RPMI8226 (cell line): ENCODE measurements at places on chromosomes 1 and 21.

- DNase-seq, result no peak
Observed at GRCh38 chr1:107940017-107940577, 24.9 kb downstream of the VAV3 start.

GRCh38 chr1:7390604-7391000 lies 380.5 kb upstream of the VAMP3 start:
- no peak for DNase-seq

DNA sequence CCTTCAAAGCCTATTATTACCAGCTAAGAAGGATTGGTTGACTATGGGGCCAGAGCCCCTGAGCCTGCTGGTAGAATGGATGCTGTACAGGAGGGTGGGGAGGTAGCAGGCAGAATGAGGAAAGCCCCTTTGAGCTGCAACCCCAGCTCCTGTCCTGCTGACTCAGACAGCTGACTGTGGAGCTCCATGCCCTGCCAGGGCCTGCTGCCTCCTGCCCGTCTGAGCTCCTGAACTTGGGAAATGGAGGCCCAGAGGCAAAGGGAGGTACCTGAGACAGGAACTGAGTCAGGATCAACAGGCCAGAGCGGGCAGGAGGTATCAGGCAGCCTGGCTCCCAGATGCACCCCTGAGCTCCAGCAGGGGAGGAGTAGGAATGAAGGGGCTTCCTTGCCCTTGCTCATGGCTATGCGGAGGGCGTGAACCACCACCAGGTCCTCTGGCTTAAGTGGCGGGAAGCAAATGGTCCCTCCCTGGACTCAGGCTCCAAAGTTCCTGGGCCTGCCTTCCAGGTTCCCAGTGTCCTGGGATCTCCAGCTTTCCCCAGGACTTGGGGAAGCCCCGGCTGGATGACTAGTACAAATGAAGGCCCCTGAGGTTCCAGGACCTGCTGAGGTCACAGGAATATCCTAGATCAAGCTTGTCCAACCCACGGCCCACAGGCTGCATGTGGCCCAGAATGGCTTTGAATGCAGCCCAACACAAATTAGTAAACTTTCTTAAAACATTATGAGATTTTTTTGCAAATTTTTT lies 3.9 kb upstream of the SFN start:
- no peak for DNase-seq

DNA sequence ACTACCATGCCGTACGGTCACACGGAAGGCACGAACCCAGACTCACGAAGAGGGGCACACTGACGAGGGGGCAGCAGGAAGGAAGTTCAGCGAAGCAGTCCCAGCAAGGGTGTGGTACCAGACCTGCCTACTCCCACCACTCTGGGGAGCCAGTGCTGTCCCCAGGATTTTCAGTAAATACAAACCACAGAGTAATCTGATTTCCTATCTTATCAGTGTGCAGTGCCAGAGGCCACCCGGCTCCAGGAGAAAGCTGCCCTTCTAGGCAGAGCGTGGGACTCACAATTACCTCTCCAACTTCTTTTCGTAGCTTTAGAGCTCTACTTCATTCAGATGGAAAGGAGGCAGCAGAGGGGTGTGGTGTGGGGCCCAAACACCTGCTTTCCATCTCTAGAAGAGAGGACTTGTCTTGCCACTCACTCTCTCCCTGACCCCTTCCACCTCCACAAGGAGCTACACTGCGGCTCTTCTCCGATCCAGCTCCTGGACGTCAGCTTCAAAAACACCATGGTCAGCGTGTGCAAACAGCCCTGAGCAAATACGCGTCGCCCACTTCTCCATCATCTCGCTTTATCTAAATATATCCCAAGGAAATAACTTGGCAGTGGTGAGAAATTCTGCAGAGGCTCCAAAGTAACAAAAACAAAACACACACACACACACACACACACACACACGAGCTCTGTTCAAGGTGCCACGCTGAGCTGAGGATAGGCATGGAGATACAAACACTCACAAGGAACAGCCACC lies 98.5 kb downstream of the MRPL37 start:
- DNase-seq, result no peak

GRCh38 chr21:31644643-31645042 lies 14.8 kb upstream of the SOD1 start:
- DNase-seq, result no peak

DNA sequence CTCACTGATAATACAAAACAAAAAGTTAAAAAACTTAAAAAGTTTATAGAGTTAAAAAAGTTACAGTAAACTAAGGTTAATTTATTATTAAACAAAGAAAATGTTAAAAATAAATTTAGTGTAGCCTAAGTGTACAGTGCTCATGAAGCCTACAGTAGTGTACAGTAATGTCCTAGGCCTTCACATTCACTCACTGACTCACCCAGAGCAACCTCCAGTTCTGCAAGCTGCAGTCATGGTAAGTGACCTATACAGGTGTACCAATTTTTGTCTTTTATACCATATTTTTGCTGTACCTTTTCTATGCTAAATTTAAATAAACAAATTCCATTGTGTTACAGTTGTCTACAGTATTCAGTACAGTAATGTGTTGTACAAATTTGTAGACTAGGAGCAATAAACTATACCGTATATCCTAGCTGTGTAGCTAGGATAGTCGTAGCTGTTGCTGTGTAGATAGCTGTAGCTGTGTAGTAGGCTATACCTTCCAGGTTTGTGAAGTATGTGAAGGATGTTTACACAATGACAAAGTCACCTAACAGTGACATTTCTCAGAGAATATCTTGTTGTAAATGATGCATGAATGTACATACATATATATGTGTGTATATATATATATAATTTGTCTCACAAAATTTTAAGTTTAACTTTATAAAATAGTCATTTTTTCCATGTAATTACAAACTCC lies 140.2 kb downstream of the TGFB2 start:
- no peak for DNase-seq

DNA sequence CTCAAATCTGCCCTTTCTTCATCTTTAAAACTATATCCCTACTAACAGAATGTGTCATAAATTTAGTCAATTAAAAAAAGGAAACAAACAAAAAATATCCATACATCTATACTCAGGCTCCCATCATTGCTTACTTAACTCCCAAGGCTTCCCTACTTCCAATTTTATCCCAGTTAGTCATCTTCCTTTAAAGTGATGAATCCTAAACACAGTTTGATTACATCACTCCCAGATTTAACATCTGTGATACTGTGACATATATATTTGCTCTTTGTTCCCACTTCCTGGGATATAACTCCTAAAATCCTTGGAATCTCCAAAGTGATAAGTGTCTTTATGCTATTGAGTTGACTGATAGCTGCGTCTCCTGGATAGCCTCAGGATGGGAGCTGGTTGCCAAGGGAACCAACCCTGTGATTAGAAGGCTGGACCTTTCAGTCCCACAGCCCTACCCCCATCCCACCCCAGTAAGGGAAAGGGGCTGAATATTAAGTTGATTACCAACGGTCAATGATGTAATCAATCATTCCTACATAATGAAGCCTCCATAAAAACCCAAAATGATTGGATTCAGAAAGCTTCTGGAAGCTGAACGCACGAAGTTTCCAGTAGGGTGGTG lies 21.6 kb downstream of the GLMN start:
- DNase-seq, result no peak

- peak; percentile 66 for DNase-seq
Observed at GRCh38 chr1:201468844-201469644, at the start of gene PHLDA3. Gene PHLDA3, minus strand, starts transcription at chr1:201469188. Its CDS starts 402 bp downstream, at chr1:201468786.

- DNase-seq, result no peak
Observed at GRCh38 chr1:83694449-83694848, 304.5 kb downstream of the TTLL7 start.

- DNase-seq, result no peak
Observed at GRCh38 chr1:87495870-87496269, 167.2 kb downstream of the LMO4 start.

GRCh38 chr1:154883919-154884868 lies 14.1 kb upstream of the KCNN3 start:
- no peak for DNase-seq

- no peak for DNase-seq
Observed at GRCh38 chr21:41931041-41931451, 22.8 kb downstream of the C2CD2 start.

- DNase-seq, result no peak
Observed at GRCh38 chr1:244435562-244436205, 16.0 kb downstream of the ADSS2 start.

GRCh38 chr1:154896771-154897286 lies 26.7 kb upstream of the KCNN3 start:
- DNase-seq, result no peak

DNA sequence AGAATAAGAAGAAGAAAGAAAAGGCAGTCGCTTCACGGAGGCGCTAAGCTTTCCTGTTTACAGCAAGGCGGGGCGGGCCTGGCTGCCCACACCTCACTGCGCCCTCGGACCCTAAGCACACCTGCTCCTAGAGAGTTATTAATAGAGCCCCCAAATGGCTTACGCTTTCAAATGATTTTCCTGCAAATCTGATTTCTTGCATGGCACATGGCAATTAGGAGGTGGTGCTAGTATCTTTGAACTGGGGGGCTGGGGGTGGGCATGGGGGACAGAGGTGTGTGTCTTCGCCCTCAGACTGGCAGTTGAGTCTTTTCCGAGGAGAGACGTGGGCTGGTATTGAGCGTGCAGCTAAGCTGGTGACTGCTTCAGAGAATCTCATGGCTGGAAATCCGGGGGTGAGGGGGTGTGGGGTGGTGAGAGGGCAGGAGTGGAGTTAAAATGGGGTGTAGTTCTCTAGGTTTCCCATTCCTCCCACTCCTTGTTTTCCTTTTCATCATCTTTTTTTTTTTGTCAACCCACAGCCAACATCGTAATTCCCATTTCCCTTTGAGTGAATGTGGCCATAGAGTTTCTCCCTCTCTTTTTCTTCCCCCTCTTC lies 1.3 kb downstream of the S1PR1 start:
- DNase-seq, result peak; percentile 48

DNA sequence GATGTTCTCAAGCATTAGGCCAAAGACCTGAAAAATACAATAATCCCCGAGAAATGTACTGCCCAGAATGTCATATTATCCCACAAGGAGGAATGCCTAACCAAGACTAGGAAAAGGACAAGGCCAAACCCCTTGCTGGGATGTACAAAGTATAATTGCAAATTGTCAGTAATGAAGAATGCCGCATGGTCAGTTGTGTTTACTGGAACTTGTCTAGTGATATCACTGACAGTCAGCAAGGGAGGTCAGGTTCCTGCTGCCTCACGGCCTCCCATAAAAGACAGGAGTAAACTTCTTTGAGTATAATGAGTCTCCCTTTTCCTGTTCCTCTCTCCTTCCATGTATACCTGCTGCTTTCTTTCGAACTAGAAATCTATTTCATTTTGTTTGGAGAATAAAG lies 222.8 kb downstream of the RHOU start:
- DNase-seq, result no peak

DNA sequence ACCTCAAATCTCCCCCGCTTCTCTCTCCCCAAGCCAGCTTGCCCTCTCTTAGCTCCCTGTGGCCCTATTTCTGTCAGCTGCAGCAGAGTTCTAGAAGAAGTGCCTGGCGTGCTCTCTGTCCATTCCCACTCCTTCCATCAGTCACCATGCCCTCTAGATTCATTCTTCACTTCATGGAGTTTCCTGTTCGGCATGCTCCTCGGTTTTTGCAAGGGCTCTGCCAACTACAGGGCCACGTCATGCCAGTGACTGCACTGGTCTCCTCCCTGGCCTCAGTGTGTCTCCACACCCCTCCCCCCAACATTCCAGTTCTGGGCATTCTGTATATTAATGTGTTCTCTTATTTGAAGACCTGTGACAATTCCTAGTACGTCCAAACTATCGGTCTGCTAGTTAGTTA lies 113.9 kb downstream of the SLC45A1 start:
- no peak for DNase-seq

DNA sequence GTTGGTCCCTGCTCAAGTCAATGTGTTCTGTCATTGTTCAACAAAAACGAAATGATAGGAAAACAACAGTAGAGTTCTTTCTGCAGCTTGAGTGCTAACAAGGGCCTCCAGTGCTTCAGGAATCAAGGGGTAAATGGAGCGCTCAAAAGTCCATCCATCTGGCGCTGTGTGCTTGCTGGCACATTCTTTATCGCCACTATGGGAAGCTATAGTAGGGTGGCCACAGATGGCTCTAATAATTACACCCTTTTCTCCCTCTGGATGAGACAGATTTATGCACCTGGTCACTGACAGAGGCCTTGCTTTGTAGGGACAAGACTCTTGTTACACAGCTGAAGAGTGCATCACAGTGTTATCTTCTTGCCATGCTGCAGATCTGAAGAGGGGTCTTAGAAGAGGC lies 136.0 kb downstream of the GDAP2 start:
- no peak for DNase-seq

GRCh38 chr1:108933944-108934343 lies 29.3 kb downstream of the CLCC1 start:
- no peak for DNase-seq

GRCh38 chr1:30525971-30526651 lies 197.3 kb downstream of the MATN1 start:
- no peak for DNase-seq

GRCh38 chr1:215569986-215570824 lies 3.1 kb downstream of the KCTD3 start:
- no peak for DNase-seq

- DNase-seq, result no peak
Observed at GRCh38 chr1:83791821-83792437, 207.0 kb downstream of the TTLL7 start.

DNA sequence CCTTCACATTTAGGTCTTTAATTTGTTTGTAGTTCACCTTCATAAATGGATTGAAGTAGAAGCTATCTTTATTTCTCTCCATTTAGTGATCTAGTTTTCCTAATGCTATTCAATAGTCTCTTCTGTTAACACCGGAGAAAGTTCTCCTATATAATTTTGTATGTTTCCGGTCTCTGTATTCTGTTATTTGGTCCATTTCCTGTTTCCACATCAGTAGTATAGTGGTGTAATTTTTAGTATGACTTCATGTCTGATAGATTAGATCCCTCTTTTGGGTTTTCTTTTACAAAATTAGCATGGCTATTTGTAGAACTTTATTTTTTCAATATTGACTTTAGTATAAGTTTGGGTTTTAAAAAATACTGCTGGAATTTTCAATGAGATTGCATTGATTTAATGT lies 41.6 kb upstream of the PKP1 start:
- DNase-seq, result no peak

GRCh38 chr1:182035097-182035770 lies 26.3 kb downstream of the ZNF648 start:
- peak; percentile 13 for DNase-seq

DNA sequence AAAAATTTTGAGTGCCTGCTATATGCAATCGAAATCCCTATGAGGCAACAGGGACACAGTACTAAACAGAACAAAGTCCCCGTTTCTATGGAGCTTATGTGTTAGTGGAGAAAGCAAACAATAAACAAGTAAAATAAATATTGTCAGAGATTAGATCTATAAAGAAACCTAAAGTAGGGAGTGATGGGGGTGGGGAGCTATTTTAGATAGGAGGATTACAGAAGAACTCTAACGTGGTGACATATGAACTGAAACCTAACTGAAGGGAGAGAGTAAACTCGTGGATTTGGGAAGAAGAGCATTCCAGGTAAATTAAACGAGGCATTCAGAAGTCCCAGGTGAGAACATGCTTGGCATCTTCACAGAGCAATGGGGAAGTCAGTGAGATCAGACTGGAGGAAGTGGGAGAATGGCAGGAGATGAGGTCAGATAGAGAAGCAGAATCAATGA lies 154.5 kb downstream of the DENND1B start:
- no peak for DNase-seq
